ENCODE measurements at places on chromosomes 5 and 9. TPM values are rescaled to one million over a fixed set of nuclear protein-coding genes. Genes with fewer than 3 reads are reported as not detected.

GRCh38 chr5:12313602-12314001 is 409.4 kb upstream of the CTNND2 start:
- no peak for DNase-seq

GRCh38 chr5:149294872-149295829 is 23.5 kb downstream of the AFAP1L1 start:
- no peak for DNase-seq

- no peak for DNase-seq
Observed at GRCh38 chr9:25994605-25995004, 316.4 kb upstream of the TUSC1 start.

Gene SPATA31A3
- not detected for total RNA-seq

DNA sequence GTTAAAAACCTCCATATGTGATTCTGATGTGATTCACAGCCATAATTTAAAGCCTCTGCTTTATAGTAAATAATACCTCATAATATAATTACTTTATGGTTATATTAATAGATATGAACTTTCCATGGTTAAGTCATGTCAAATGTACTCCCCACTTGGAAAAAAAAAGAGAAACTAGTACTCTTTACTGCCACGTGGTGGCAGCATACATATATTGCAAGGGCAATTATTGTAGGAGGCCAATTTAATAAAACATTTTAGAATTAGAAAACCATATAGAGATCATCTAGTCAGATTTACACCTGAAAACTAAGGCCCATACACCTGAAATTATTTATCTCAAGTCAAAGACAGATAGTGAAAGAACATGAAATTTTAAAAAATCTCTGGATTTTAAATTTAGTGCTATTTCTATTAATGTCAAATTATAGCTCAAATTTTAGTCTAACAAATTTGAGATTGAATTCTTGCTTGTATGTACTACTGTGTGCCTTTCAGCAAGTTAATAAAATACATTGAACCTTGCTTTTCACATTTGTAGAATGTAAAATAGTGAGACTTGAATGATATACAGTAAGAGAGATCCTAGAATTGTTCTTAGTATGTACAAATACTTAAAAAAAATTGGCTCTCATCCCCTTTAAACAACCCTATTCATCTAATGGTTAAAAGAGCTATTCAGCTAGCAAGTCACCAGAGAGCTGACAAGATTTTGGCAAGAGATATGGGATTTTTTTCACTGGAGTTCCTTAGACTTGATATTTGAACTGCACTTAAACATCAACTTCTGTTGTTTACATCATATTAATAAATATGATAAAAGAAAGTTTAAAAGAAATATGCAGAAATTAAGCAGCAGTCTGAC is 603.8 kb downstream of the TLE4 start:
- no peak for DNase-seq

Gene DOCK2
- 3.3 TPM for total RNA-seq

DNA sequence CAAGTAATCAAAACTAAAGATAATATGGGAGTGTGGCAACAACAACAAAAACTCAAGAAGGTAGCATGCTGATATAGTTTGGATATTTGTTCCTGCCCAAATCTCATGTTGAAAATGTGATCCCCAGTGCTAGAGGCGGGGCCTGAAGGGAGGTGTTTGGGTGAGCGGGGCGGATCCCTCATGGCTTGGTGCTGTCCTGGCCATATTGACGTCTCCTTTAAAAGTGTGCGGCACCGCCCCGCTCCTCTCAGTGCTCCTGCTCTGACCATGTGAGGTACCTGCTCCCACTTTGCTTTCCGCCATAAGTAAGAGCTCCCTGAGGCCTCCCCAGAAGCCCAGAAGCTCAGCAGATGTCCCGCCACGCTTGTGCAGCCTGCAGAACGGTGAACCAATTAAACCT is 25.6 kb downstream of the MED27 start:
- no peak for DNase-seq

Gene SPATA31C1
- not detected for total RNA-seq

Gene DDX46
- 24.1 TPM for total RNA-seq

Gene SYK
- total RNA-seq, result 2.0 TPM

DNA sequence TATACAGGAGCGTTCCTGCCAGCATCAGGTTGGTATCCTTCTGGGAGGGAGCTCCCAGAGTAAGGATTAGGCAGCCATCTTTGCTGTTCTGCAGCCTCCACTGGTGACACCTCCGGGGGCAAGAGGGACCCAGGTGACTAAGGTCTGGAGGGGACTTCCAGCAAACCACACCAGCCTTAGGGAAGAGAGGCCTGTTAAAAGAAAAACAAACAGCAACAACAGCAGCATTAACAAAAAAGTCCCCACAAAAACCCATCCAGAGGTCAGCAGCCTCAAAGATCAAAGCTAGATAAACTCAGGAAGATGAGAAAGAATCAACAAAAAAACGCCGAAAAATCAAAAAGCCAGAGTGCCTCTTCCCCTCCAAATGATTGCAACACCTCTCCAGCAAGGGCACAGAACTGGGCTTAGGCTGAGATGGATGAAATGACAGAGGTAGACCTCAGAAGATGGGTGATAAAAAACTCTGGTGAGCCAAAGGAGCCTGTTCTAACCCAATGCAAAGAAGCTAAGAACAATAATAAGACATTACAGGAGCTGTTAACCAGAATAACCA is 388.2 kb downstream of the SPATA31D1 start:
- no peak for DNase-seq

- no peak for DNase-seq
Observed at GRCh38 chr5:132462856-132463745, 27.5 kb downstream of the IRF1 start.

DNA sequence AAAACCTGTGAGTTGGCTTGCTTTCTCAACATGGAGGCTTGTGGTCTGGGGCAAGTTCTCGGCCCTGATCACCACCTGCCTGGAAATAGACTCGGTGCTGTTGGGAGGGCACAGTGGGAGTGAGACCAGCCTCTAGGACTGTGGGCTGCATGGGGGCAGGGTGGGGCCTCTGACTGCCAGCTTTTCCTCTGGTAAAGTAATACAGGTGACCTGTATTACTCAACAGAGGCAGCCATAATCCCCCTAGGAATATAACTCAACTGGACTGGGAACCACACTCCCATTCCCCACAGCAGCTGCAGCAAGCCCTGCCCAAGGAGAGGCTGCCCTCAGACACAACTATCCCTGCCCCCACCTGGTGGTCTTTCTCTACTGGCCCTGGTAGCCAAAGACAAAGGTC is 72.8 kb downstream of the C9orf153 start:
- DNase-seq, result no peak

Gene RCL1
- 20.0 TPM for total RNA-seq

Gene PLAC8L1
- total RNA-seq, result 0.82 TPM

GRCh38 chr9:116027096-116027495 is 126.5 kb upstream of the PAPPA start:
- DNase-seq, result no peak

Gene C9
- under 0.01 TPM for total RNA-seq

Gene CARD9
- 0.41 TPM for total RNA-seq

Gene PBX3
- total RNA-seq, result 37.5 TPM

DNA sequence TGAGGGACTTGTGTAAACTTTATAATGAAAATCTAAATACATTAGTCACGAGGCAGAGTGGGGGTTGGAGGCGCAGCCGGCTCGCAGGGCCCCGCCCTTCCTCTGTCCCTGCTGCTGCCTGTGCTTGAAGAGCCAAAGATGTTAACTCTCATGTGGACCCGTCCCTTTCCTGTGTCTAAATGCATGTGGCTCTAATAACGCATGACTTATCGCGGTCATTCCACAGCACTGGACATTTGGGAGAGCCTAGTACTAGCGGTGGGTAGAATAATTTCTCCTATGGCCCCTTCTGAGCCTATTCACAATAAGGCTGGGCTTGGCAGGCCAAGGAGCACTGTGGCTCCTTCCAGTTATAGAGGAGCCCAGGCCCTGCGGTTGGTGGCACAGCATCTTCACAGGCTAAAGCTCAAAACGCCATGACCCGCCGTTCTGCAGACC is 82.3 kb upstream of the SIMC1 start:
- no peak for DNase-seq

Gene PCDH1
- 41.2 TPM for total RNA-seq
